ENCODE measurements at places on chromosomes 12 and 14.

DNA sequence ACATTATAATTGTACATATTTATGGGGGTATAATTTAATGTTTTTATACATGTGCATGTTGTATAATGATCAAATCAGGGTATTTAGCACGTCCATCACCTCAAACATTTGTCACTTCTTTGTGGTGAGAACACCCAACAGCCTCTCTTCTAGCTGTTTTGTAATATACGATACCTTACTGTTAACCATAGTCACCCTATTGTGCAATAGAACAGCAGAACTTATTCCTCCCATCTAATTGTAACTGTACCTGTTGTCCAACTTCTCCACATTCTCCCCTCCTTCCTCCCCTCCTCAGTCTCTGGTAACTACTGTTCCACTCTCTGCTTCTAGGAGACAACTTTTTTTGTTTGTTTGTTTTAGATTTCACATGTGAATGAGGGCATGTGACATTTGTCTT is 197.0 kb upstream of the PKP2 start:
- no peak for DNase-seq

GRCh38 chr12:123126294-123127181 is 24.4 kb downstream of the PITPNM2 start:
- no peak for DNase-seq

DNA sequence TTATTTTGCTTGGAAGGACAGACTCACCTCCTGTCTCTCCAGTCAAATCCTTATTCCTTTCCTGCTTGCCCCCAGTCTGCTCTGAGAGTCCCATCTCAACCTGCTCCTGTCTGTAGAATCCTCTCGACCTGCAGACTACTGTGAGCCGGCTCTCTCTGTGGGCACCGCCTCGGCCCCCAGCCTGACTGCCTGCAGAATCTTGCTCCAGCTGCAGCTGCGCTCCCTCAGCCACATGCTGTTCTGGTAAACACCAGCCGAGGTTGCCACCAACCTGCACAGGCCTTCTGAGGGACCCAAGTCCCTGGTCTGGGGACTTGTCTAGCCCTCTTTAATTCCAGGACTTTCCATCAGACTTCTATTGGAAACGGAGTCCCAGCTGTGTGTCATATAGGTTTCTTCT is 44.8 kb upstream of the PRMT8 start:
- no peak for DNase-seq

DNA sequence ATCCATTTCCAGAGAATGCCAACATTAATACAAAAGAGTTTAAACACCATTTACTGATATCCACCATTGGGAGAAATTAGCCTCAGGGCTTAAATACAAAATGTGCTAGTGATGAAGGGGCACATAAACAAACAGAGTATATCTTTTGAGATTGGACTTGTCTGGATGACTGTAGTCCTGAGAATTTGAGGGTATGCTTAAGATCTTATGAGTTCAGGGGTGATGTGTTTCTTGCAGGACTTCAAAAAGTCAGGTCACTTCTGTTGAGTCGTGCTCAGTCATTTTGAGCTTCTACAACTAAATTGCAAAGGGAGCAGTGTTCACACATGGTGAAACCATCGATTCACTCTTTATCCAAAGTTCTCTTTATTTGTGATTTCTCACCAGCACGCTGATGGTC is 425.7 kb downstream of the ATP23 start:
- no peak for DNase-seq

GRCh38 chr14:64092338-64092737 is 201.8 kb downstream of the ESR2 start:
- DNase-seq: no peak

GRCh38 chr12:46774322-46774633 is 51.5 kb downstream of the SLC38A4 start:
- no peak for DNase-seq

GRCh38 chr12:23909551-23909950 is 39.9 kb downstream of the SOX5 start:
- no peak for DNase-seq

GRCh38 chr14:67425608-67426007 is 13.6 kb upstream of the PLEK2 start:
- no peak for DNase-seq

DNA sequence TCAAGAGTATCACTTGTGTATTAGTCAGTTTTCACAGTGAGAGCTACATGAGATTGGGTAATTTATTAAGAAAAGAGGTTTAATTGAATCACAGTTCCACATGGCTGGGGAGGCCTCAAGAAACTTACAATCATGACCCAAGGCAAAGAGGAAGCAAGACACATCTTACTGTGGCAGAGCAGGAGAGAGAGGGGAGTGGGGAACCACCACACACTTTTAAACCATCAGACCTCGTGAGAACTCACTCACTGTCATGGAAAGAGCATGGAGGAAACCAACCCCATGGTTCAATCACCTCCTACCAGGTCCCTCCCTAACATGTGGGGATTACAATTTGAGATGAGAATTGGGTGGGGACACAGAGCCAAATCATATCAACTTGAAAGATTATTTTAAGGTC is 522.9 kb downstream of the FLRT2 start:
- no peak for DNase-seq

DNA sequence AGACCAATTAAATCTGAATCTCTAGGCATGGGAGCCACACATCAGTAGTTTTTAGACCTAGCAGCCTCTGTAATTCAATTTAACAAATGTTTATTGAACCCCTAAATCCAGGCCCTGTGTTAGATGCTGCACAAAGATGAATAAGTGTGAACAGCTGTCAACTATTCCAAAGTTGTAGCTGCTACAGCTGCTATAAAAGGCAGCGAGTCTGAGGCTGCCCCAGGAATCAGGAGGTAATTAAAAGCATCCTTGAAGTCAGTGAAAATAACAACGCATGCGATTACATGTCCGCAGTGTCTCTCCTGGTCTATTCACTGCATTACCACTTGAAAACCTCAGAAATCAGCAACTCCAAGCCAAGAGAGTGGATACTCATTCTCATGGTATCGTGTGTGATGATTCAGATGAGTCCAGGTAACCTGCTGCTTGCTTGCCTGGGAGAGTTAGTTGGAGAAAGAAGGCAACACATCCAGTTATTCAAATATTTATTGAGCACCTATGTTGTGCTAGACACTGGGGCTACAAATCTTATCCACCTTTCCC is 34.9 kb upstream of the DDHD1 start:
- DNase-seq: no peak

DNA sequence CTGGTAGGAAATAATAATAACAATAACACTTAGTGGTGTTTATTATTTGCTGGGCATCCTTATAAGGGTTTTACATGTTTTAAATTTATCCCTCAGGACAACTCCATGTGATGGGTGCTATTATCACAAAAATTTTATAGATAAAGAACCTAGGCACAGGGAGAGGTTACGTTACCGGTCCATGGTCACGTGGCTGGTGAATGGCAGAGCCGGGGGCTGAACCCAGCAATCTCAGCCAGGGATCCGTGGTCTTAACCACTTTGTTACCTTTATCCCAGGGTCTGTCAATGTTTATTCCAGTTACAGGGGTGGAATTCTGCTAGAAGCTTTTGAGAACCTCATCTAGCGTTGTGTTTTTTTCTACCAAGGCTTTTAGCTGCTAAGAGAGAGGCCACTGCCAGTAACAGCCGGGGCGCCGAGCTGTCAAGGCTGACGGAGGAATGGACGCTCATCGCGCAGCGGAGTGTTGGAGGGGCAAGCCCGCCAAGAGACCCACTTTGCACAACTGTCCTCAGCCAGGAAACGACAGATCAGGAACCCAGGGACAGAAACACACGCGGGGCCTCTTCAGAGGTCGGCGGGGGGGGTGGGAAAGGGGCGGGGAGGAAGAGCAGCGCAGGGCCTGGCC is 418 bp downstream of the AMN1 start:
- no peak for DNase-seq

DNA sequence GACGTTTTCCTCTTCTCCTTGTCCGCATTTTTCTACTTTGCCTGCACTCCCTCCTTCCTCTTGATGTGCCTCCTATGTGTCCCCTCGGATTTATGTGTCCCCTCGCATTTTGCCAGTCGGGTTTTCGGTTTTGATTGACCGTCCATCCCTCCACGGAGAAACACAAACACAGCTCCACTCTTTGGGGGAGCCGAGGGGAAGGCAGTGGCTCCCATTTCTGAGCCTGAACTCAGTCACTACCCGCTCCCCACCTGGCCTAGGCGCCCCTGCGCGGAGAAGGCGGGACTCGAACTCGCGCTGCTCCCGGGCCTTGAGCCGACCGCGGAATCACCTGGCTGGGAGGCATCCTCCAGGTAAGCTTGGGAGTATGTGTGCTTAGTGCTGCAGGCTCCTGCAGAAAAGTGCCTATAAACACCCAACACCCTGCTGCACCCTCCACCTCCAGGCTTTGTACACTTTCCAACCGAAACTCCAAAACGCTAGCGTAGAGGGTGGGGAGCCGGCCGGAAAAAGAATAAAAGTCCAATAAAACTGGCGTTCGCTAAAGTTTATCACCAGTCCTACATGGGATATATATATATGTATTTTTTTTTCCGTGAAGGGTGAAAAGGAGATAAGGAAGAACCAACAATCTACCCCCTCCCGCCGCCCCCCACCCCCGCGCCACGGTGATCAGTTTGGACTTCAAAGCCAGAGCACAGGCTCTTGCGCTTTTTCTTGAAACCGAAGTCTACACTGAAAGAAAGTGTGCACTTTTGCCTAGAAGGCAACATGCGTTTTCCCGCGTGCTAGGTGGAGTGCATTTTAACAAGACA is 3.3 kb upstream of the CCND2 start:
- DNase-seq: no peak

DNA sequence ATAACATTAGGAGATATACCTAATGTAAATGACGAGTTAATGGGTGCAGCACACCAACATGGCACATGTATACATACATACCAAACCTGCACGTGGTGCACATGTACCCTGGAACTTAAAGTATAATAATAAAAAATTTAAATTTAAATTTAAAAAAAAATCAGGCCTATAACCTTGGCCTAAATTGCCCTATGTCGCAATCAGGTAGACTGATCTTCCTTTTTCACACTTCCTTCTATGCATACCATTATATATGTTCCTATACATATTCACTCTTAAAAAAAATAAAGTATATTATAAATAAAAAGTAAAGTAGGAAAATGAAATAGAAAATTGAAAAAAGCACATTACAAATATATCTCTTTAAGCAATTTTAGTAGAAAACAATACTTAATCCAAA is 117.7 kb upstream of the GARIN2 start:
- no peak for DNase-seq

DNA sequence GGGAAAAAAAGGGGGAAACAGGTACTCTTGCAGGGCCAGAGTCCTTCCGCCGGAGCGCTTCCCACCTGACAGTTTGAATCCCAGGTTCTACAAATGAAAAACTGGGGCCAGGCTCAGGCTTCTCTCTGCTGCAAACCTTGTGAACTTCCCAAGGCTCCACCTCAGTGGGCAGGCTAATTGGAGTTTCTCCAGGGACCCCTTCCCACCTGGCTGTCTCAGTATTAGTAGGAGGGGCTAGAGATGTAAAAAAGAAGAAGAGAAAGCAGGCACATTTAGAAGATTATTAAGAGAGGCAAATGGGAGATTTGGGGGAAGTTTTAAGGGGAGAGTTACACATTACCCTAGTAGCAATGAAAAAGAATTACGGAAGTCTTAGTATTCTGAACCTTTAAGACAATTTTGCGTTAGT is 20.0 kb upstream of the CLEC2D start:
- no peak for DNase-seq

GRCh38 chr14:76957224-76957891 is 71.2 kb downstream of the IRF2BPL start:
- DNase-seq: no peak

GRCh38 chr12:107122452-107122958 is 29.2 kb upstream of the CRY1 start:
- no peak for DNase-seq

GRCh38 chr14:79704041-79704807 is 507.1 kb downstream of the DIO2 start:
- DNase-seq: no peak

DNA sequence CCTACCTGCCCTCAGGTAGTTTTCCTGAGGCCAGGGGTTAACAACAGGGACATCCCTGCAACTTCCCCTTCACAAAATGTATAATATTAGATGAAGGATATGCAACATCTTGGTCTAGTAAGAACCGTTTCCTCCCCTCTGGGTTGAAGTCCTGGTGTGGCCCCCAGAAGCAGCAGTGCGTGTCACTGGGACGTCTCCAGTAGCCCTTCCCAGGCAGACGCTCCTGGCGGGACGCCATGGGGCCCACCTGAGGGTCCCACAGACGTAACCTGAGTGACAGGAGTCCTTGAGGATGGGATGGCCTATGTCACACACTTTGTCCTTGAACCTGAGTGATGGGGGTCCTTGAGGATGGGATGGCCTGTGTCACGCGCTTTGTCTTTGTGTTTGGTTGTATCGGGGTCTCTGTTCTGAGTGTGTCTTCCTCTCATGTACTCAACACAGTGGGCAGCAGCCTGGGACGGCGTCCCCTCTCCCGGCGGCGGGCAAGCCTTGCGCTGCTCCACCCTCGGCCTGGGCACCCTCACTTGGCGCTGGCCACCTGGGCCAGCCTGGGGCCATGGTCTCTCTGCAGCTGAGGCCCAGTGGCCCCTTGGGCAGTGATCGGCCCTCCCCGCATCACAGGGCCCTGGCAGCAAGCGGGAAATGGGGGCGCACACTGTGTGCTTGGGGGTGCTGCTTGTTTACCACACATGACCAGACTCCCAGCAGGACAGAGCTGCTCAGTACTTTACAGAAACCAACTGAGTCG is 14.3 kb upstream of the AMN start:
- DNase-seq: no peak
